ENCODE measurements at places on chromosomes 11 and 22.

DNA sequence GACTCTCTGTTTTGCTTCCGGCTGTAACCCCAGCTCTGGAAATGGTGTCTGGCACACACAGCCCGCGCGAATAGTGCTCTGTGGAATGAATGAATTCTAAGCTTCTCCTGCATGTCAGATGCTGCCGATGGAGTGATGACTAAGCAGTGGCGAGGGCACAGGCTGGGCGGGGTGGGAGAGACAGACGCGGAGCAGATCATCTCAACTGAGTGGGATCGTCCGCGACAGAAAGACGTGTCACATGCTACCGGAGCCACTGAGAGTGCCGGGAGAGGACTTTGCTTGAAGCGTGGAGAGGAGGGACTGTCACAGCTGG lies 334.5 kb downstream of the CTTN start:
- no peak for DNase-seq

GRCh38 chr22:17980638-17981051 lies 43.7 kb downstream of the MICAL3 start:
- DNase-seq, result no peak

DNA sequence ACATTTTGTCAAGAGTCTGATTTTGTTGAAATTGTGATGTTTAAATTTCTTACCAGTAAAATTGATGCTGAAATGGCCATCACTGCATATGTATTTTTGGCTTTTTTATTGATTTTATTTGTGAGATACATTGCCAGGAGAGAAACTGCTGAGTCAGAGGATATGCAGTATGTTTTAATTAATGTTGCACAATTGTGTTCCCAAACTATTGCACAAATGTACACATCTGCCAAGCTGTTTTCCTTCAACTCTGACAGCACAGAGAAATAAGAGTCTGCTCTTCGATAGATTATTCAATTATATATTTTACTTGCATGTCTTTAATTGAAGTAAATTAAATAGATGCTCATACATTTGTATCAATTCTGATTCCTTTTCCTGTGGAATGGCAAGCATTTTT lies 640.2 kb upstream of the LUZP2 start:
- DNase-seq, result no peak

DNA sequence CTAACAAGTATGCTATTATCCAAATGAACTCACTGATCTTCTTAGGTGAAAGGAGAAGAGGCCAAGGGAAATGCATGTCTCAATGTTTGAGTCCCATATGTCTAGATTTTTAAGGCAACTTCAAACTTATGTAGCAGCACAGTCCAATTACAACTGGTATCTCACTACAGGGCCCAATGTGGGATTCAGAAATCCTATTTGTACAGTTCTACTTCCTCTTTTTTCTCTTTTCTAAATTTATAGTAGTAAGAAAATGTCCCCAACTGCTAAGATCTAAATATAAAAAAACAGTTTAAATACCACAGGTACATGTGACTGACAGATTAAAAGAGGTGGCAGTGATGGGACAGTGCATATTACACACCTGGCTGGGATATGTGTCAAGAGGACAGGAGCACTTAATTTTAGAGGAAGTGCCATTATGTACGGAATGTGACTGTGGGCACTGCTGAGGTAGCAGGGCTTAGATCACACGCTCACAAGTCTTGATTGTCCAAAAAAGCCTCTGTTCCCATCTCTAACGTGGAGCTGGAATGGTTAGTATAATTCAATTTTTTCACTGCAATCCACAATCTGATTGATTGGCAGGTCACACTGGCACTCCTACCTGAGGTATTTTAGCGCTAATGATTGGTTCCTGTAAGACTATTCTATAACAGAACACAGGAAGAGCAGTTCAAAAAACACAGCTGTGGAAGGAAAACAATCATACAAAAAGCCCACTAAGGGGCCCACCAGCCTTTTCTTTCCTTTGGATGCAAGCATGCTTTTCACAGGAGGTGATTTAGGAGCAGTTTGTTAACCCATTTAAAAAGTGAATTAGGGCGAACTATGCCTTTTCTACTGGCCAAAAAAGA lies 34.6 kb downstream of the APOL5 start:
- DNase-seq, result no peak

DNA sequence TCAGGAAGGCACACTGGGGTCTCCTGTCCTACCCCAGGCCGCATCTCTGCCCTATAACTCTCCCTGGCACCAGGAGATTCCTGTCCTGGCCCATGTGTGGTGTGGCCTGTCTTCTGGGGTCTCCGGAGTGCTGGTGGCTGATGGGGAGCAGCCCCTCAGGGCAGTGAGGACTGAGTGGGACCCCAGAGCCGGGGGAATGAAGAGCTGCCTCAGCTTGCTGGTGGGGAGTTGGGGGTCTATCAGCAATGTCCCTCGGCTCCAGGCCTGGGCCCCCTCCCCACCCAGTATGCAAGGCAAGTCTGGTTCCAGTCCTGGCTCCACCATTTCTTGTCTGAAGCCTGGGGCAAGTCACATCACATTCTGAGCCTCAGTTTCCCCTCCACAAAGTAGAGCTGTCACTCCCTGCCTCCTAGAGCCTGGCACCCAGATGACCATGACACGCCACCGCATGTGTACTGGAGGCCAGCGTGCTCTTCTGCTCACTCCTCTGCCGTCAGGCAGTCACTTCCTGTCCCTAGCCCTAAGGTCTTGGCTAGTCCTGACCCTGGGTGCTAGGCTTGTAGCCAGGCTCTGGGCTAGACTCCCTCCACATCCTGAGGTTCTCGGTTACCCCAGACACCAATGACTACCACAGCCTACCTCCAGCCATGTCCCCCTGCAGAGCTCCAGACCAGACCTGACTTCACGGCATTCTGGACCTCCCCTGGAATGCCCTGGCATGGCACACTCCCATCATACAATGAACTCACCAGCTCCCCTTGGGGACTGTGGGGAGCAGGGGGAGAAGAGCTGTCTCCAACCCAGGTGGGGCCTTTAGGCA lies 12.8 kb downstream of the ARAP1 start:
- no peak for DNase-seq

DNA sequence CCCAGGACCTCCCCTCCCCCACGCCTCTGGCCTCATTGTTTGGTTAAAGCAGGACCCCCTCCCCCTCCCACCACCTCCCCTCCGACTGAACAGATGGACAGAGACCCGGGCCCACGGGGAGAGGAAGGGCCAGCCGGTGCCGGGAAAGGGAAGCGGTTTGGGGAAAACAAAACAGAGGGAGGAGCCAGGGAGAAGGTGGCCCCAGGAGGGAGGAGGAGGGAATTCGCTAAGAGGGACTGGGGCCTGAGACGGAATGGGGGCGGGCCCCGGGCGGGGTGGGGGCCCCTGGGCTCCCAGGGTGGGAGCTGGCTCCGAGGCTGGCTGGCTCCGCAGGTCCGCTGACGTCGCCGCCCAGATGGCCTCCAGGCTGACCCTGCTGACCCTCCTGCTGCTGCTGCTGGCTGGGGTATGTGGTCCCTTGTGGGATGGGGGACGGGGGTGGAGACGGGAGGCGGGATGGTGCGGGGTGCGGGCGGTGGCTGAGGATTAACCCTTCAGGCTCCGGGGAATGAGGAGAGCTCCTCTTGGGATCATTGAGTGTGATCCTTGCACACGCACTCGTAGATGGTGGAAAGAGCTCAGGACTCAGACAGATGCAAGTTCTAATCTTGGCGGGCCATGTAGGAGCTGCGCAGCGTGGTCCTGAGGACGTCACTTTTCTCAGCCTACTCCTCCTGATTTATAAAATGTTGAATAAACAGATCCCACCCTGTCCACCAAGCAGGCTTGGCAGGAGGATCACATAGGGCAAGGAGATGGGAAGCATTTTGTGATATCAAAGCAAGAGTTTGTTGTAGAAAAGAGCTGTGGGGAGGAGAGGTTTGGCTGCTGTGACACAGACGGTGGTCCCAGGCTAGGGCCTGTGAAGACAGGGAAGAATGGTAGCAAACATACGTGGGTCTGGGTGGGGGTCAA lies 688 bp downstream of the SERPING1 start:
- no peak for DNase-seq

DNA sequence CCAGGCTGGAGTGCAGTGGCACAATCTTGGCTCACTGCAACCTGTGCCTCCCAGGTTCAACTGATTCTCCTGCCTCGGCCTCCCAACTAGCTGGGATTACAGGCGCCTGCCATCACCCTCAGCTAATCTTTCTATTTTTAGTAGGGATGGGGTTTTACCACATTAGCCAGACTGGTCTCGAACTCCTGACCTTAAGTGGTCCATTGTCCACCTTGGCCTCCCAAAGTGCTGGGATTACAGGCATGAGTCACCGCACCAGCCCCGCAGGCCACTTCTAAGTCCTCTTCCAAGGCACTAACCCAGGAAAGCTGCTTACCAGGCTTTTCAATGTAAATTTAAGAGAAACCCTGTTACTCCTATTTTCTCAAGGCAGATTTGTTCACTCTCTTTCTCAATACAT lies 50.4 kb downstream of the DENND5A start:
- DNase-seq, result no peak

DNA sequence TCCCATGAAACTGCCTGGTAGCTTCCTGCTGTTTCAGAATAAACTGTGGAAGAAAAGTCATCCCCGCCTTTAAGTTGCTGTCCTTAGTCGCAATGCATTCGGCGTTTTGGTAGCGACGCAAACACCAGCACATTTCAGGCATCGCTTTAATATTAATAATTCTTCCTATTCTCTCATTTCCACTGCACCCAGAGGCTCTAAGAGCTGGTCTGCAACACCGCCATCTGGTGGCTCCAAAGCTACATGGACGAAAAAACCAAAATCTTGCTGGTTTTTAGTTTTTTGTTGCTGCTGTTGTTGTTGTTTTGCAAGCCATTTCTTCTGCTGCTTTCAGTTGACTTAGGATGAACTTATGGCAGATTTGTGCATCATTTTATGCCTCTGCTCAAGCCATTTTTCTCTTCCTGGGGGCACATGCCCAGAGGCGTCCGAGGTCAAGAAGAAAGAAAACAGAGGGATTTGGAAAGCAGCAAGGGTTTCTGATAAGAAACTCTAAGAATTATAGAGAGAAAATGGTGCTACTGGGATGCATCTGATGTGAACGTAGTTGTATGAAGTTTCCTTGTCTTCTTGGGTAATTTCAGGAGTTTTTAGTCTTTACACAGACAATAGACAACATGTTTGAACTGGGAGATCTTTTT lies 345.4 kb upstream of the KIRREL3 start:
- no peak for DNase-seq

GRCh38 chr22:17540481-17540880 lies 22.8 kb upstream of the SLC25A18 start:
- DNase-seq, result no peak

DNA sequence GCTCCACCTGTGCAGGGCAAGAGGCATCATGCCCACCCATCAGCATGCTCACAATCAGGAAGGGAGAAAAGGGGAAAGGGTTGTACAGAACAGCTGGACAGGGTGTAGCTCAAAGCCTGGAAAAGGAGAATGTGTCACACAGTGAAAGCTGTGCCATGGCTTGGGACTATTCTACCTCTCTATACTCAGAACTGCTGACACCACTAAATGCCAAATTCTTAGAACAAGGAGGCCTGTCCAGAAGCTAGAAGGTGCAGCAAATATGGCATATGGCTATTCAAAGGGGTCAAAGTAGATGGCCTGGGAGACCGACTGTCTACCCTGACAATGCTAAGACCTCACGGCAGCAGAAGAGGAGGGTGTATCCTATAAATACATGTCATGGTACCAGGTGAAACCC lies 12.8 kb downstream of the HPS4 start:
- no peak for DNase-seq

DNA sequence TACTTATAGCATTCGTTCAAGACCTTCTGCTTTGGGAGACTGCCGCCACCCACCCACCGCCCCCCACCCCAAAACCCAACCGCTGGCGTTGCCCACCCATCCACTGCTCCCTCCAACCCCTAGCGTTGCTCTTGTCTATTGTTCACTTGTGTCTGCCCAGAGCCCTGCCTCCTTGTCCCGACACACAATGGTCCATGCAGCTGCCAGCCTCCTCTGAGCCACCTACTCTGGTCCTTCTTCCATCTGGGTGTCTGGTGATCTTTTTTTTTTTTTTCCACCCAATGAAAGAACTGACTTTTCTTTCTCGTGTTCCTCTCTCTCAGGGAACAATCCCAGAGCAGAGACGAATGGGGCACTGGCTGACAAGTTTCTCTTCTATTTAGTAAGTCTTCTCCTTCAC lies 256.0 kb upstream of the SESN3 start:
- no peak for DNase-seq
